ENCODE measurements at places on chromosomes 13 and 19. TPM values are rescaled to one million over a fixed set of nuclear protein-coding genes. Genes with fewer than 3 reads are reported as not detected.

Gene COL4A2
- total RNA-seq, result 296 TPM

Gene PCP2
- 1.6 TPM for total RNA-seq

DNA sequence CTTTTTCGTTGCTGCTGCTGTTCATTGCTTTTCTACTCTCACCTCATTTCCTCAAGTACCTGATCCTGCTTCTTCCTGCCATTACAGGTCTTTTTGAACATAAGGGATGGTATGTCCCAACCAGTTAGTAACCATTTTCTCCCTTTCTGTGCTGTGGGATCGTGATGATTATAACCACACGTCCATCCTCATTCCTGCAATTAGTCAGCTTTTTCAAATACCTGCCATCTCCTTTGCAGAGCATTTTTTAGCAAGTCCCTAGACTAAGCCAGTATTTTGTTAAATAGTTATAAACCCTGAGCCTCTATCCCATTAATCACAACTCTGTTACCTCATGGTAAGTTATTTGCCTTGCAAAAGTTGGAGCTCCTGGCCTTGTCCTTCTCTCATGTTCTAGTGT lies 109.2 kb downstream of the FNDC3A start:
- DNase-seq, result no peak
- H3K36me3 ChIP-seq, result no peaks in the 10 kb centered on the region
- no peak overlapping the region for H3K4me3 ChIP-seq

DNA sequence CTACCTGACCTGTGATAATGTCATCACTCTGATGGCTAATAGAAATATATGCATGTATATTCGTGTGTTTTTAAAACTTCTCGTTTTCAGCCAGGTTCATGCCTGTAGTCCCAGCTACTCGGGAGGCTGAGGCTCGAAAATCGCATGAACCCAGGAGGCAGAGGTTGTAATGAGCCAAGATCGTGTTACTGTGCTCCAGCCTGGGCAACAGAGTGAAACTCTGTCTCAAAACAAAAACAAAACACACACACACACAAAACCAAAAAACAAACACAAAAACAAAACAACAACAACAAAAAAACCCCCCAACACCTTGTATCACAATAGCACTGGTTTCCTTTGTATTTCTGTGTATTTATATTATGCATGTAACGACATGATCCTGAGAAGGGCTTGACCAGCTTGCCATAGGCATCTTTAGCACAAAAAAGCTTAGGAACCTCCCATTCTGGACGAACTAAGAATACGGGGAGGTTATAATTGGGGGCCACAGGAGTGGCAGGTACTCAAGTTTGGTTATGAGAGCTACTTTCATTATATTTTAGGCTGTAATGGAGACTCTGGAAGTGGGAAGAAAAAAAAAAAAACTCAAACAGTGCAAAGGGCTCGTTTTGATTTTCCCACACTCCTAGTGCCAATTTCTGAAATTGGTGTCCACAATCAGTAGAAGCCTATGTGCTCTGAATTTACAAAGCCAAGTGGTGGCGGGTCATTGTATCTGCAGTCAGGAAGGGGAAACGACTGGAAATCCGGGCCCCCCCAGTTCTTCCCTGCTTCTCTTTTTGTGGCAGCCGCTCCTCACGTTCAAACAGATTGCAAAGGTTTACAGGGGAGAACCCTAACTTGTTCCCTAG lies 1.2 kb upstream of the ACP7 start:
- H3K36me3 ChIP-seq, result no peaks in the 10 kb centered on the region
- no peak overlapping the region for H3K27ac ChIP-seq

DNA sequence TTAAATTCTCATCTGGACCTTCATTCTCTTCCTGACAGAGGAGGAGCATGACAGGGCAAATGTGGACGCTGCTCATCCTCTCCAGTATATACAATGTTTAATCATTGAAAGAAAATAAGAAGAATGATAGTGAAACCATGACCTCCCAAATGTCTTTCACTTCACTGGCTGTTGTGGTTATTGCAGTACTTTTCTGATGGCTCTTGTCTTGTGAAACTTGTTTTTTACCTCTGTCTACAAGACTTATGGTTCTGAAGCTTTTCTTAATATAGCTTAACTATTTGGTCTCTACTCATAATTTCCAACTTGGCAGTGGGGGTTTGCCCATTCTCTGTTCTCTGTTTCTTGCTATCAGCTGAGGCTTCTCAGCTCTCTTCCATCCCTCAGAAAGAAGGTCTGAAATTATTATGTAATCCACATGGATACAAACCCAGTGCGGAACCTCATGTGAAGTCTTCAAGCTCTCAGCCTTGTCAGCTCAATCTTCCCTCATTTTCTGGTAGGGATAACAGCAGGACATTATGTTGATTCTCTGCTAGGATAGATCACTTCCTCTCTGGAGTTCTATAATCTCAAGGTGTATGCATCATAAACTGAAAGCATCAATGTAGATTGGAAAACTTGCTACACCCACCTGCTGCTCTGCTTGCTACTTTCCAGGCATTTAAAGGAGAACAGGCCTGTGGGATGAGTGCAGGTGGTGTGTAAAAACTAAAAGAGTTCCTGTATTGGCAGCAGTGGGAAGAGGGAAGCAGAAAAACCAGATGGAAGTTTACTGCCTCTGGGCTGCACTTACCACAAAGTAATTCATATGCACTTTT lies 250.3 kb upstream of the HTR2A start:
- H3K36me3 ChIP-seq, result no peaks in the 10 kb centered on the region
- no peaks in the 10 kb centered on the region for H3K27me3 ChIP-seq
- no peaks in the 10 kb centered on the region for H3K4me1 ChIP-seq
- no peak for DNase-seq
- H3K27ac ChIP-seq, result no peak overlapping the region

DNA sequence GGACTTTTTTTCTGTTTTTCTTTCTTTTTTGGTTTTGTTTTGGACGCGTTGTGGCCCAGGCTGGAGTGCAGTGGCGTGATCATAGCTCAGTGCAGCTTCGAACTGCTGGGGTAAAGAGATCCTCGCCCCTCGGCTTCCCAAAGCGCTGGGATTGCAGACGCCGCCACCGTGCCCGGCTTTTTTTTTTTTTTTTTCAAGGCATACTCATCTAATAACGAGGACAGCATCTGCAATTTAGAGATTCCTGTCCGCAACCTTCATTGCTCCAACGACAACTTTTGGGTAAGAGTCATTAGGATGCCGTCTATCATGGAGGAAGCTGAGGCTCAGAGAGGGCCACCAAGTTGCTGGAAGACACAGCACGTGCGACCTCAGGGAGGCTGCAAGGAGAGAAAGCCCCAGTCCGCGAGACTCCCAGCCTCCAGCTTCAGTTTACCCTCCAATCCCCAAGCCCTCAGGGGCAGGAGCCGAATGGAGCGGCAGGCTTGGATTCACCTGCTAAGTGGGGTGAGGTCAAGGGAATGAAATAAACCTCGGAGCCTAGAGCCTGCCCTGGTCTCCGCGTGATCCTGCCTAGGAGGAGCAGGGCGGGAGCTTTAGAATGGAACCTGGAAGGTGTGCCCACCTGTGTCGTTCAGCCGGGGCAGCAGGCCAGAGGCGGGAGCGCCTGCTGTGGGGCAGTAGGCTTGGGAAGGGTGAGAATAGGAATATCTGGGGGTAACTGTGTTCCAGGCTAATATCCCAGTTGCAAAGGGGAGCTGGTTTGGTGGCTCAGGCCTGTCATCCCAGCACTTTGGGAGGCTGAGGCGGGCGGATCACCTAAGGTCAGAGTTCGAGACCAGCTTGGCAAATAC lies 676 bp upstream of the POLRMT start:
- H3K4me3 ChIP-seq, result peak overlapping the region; percentile 93
- H3K36me3 ChIP-seq, result peaks cover 26% of the 10 kb centered on the region
- peaks cover 4% of the 10 kb centered on the region for H3K27me3 ChIP-seq
- peak overlapping the region; percentile 60 for H3K27ac ChIP-seq
- peaks cover 38% of the 10 kb centered on the region for H3K4me1 ChIP-seq

DNA sequence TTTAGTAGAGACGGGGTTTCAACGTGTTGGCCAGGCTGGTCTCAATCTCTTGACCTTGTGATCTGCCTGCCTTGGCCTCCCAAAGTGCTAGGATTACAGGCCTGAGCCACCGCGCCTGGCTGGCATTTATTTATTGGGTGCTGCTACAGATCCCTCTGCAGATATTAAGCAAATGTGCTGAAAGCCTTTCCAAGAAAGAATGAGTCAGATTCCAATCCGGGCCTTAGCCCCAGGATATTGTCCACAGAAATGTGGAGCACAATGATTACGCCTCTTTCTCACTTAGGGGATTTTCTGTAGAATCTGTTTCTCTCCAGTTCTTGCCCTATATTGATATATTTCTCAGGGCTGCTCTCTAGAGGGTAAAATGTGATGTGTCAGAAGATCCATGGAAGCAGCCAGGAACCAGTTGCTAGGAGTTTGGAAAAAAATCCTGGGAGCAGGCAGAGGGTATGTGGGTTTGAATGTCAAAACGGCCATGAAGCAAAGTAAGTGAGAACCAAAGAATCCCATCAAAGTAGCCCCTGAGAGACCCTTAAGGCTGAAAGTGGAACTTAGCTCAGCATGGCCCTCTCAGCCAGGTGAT lies 24.8 kb upstream of the IGFL4 start:
- H3K27me3 ChIP-seq, result peaks cover 4% of the 10 kb centered on the region
- no peak for DNase-seq
- no peak overlapping the region for H3K4me3 ChIP-seq
- H3K4me1 ChIP-seq, result no peaks in the 10 kb centered on the region
- no peaks in the 10 kb centered on the region for H3K36me3 ChIP-seq

DNA sequence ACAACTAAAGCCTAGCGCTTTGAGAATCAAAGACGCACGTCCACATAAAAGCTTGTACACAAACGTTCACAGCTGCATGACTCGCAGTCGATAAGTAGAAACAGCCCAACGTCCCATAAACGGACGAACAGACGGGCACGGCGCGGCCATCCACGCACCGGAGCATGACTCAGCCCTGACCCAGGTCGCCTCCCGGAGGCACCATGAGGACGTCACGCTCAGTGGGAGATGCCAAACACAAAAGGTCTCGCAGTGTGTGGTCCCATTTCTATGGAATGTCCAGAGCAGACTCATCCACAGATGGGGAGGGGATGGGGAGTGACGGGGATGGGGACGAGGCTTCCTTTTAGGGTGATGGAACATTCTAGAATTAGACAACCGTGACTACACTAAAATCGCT lies 9.4 kb downstream of the POLRMT start:
- no peak for DNase-seq
- H3K27me3 ChIP-seq, result no peaks in the 10 kb centered on the region
- H3K36me3 ChIP-seq, result peaks cover 73% of the 10 kb centered on the region
- H3K4me3 ChIP-seq, result no peak overlapping the region

GRCh38 chr19:42075616-42076379 lies at the start of gene ZNF574:
ZNF574 (plus strand) TSS chr19:42076166; CDS start chr19:42078607, 2,441 bp downstream.
- peak within 1 kb of the TSS; percentile 82 for H3K4me3 ChIP-seq
- H3K27ac ChIP-seq, result peak within 1 kb of the TSS; percentile 97
- peaks cover 36% of the 10 kb centered on the region for H3K4me1 ChIP-seq
- H3K36me3 ChIP-seq, result peaks cover 23% of the 10 kb centered on the region

All from spleen (tissue), 13 donors.